ENCODE measurements at places on chromosomes 12 and 14.

- H3K4me1 ChIP-seq, result peaks cover 4% of the 10 kb centered on the region
- no peak overlapping the region for H3K4me3 ChIP-seq
- DNase-seq, result no peak
- H3K36me3 ChIP-seq, result no peaks in the 10 kb centered on the region
These were observed 14.1 kb downstream of the ACACB start for GRCh38 chr12:109130297-109131153.

- no peak overlapping the region for H3K27ac ChIP-seq
- H3K4me1 ChIP-seq, result no peaks in the 10 kb centered on the region
- H3K36me3 ChIP-seq, result peaks cover 4% of the 10 kb centered on the region
- H3K4me3 ChIP-seq, result no peak overlapping the region
These were observed 15.0 kb downstream of the FNTB start for GRCh38 chr14:65001723-65002122.

GRCh38 chr14:95326987-95327386, 7.3 kb upstream of the CLMN start:
- H3K36me3 ChIP-seq, result no peaks in the 10 kb centered on the region
- no peak overlapping the region for H3K4me3 ChIP-seq
- peaks cover 3% of the 10 kb centered on the region for H3K27me3 ChIP-seq
- H3K27ac ChIP-seq, result no peak overlapping the region

GRCh38 chr12:72178871-72179270, 93.3 kb upstream of the TRHDE start:
- H3K4me3 ChIP-seq, result no peak overlapping the region
- no peak overlapping the region for H3K27ac ChIP-seq
- no peaks in the 10 kb centered on the region for H3K4me1 ChIP-seq
- no peaks in the 10 kb centered on the region for H3K27me3 ChIP-seq

- no peaks in the 10 kb centered on the region for H3K4me1 ChIP-seq
- no peaks in the 10 kb centered on the region for H3K36me3 ChIP-seq
- no peak for DNase-seq
- peaks cover 6% of the 10 kb centered on the region for H3K27me3 ChIP-seq
These were observed 43.8 kb upstream of the ZDHHC17 start for GRCh38 chr12:76720068-76720467.

- peak overlapping the region; percentile 40 for H3K4me3 ChIP-seq
- H3K4me1 ChIP-seq, result peaks cover 18% of the 10 kb centered on the region
- peak; percentile 49 for DNase-seq
- no peak overlapping the region for H3K27ac ChIP-seq
These were observed 223.4 kb downstream of the PCNX1 start for GRCh38 chr14:71130491-71131179.

GRCh38 chr14:103111232-103111868, 11.9 kb upstream of the TNFAIP2 start:
- DNase-seq, result no peak
- no peak overlapping the region for H3K27ac ChIP-seq
- H3K4me3 ChIP-seq, result no peak overlapping the region
- H3K27me3 ChIP-seq, result peaks cover 1% of the 10 kb centered on the region
- H3K4me1 ChIP-seq, result peaks cover 3% of the 10 kb centered on the region

DNA sequence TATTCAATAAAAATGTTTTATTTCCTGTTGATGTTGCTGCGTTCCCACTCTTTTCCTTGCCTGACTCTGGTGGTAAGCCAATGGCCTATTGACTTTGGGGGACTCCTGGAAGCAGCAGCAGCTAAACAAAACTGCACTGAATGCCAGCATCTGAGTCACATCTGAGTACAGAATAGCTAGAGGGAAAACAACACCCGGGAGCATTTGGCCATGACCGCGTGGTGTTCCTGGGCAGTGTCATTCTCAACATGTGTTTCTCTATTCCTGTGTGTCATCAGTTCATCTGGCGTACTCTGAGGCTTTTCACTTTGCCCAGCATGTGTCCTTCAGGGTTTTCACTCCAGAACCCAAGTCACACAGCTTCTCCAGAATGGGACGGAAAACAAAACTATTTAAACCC, 238.8 kb downstream of the PAWR start:
- H3K36me3 ChIP-seq, result no peaks in the 10 kb centered on the region
- H3K4me3 ChIP-seq, result no peak overlapping the region
- no peaks in the 10 kb centered on the region for H3K4me1 ChIP-seq
- DNase-seq, result no peak

DNA sequence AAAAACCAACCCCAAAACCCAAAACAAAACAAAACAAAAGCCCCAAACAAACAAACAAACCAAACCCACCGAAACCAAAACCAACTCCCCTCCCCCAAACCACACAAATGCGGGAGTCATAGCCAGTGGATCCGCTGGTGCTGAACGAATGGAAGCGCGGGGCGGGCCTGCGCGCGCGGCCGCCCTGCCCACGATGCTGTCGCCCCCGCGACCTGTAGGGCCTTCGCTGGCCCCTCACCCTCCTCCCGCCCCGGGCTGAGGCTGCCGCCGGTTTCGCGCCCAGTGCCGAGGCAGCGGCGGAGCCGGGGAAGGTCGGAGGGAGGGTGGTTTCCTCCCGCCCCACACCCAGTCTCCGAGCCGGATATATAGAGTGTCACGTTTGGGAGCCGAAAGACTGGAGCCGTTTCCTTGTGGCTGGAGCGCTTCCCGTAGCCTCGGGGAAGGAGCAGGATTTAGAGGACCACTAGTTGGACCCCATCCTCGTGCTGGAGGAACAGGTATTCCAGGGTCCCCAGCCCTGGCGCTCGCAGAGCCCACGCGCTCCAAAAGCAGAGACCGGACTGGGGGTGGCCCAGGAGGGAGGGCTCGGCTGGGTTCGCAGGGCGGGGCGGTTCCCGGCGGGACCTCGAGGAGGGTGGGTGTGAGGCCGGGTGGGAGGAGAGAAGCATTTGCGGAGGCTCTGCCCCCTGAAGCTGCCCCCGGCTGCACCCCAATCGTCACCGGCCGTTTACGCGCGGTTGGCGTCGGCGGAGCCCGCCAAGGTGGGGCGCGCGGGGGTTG, at the start of gene FAR2:
FAR2 (plus strand) TSS at position 368 of the 780 bp plus-strand sequence. CDS start 121,172 bp downstream, outside the sequence.
- H3K4me3 ChIP-seq, result peak within 1 kb of the TSS; percentile 91
- peak within 1 kb of the TSS; percentile 85 for H3K27ac ChIP-seq
- no peaks in the 10 kb centered on the region for H3K27me3 ChIP-seq
- peaks cover 26% of the 10 kb centered on the region for H3K4me1 ChIP-seq

DNA sequence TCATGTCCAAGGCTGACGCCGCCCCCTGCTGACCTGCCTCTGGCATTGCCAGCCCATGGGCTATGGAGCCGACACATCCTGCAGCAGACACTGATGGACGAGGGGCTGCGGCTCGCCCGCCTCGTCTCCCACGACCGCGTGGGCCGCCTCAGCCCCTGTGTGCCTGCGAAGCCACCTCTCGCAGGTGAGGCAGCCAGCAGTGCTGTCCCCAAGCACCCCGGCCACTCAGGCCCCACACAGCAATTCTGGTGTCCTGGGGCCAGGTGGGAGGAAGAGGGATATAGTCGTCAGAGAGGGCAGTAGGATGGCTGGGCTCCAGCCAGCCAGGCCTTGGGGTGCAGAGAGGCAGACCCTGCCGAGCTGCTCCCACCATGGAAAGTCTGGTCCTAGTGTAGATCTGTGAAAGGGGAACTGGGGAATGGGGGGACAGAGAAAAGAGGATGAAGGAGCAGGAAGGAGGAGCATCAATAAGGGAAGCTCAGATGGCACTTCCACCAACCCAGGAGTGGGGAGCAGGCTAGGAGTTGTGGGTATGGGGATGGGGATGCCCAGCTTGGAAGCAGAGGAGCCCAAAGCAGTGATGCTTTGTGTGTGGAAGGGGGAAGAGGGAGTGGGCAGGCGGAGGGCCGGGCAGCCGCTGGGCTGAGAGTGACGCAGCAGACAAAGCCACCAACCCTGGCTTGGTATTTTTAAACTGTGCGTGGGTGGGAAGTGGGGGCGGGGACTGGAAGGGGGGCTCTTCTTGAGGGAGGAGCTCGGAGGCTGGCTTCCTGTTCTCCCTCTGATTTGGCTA, 4.7 kb downstream of the NAB2 start:
- peak overlapping the region; percentile 29 for H3K4me3 ChIP-seq
- peaks cover 21% of the 10 kb centered on the region for H3K36me3 ChIP-seq
- H3K27ac ChIP-seq, result peak overlapping the region; percentile 36
- H3K4me1 ChIP-seq, result peaks cover 21% of the 10 kb centered on the region

DNA sequence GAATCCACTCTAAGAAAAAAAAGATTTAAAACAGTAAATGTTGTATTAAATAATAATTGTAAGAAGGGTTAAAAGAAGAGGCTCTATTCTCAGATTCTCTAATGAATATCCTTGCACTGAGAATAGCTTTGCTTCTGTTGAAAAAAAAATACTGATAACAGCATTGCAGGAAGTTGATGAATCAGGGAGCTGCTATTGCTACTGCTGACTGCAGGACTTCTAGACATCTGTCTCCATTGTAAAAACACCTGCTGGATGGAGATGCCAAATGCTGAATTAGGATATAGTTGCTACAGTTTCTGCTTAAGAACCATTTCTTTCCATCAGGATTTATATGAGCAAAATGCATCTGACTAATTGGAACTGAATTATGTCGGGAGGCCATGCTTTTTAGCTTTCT, 50.3 kb upstream of the ANP32D start:
- H3K4me3 ChIP-seq, result no peak overlapping the region
- no peaks in the 10 kb centered on the region for H3K36me3 ChIP-seq
- DNase-seq, result no peak
- H3K4me1 ChIP-seq, result no peaks in the 10 kb centered on the region
- peaks cover 6% of the 10 kb centered on the region for H3K27me3 ChIP-seq
- H3K27ac ChIP-seq, result no peak overlapping the region

DNA sequence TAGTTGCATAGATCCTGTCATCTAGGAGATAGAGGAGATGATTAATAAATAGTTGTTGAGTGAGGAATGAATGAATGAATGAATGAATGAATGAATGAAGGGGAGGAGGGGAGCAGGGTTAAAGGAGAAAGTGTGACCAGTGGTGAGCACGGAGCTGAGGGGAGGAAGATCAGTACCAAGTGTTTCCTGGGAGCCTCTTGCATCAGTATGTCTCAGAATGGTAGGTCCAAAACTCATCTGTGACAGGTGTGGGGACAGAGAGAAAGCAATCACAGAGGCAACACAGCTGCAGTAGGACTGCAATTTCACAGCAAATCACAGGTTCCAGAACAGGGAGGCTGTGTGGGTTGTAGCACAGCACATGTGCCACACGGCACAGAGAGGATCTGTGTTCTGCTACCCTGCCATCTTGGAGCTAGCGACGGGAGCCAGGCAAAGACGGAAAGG, 14.5 kb upstream of the TNFRSF1A start:
- H3K4me3 ChIP-seq, result no peak overlapping the region
- H3K27ac ChIP-seq, result no peak overlapping the region
- H3K27me3 ChIP-seq, result peaks cover 4% of the 10 kb centered on the region
- no peaks in the 10 kb centered on the region for H3K36me3 ChIP-seq

DNA sequence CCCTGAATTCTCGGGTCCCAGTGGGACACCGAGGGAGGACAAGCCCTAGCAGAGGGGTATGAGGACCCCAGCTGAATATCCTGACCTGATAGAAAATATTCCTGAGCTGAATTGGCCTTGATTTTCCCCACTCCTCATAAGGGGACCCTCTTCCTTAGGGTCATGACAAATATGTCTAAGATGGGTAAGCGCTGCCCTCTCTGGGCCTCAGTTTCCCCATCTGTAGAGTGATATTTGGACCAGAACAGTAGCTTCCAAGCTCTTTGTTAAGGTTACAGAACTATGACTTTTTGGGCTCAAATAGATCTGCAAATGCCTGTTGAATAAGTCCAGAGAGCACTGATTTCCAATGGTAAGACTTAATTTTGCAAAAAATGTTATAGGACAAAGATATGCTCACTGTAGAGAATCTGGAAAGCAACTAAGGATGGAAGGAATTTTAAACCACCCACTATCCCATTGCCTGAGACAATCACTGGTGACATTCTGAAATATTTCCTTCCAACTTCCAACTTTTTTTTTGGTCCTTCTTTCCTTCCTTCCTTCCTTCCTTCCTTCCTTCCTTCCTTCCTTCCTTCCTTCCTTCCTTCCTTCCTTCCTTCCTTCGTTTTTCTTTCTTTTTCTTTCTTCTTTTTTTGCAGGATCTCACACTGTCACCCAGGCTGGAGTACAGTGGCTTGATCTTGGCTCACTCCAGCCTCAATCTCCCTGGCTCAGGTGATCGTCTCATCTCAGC, 32.0 kb downstream of the MYL2 start:
- no peaks in the 10 kb centered on the region for H3K36me3 ChIP-seq
- peak overlapping the region; percentile 91 for H3K27ac ChIP-seq
- H3K4me3 ChIP-seq, result peak overlapping the region; percentile 99
- peaks cover 2% of the 10 kb centered on the region for H3K27me3 ChIP-seq
- peaks cover 4% of the 10 kb centered on the region for H3K4me1 ChIP-seq
- no peak for DNase-seq

GRCh38 chr12:62581288-62582064, 114.8 kb downstream of the MON2 start:
- no peak overlapping the region for H3K4me3 ChIP-seq
- peak; percentile 29 for DNase-seq
- H3K27me3 ChIP-seq, result no peaks in the 10 kb centered on the region
- peaks cover 17% of the 10 kb centered on the region for H3K36me3 ChIP-seq
